DMS79 (cell line): ENCODE measurements at places on chromosomes 1 and 21.

GRCh38 chr1:207818971-207819451 is 67.2 kb downstream of the CD46 start:
- DNase-seq = no peak

GRCh38 chr1:6263716-6264115 is 2.8 kb upstream of the GPR153 start:
- DNase-seq = no peak

DNA sequence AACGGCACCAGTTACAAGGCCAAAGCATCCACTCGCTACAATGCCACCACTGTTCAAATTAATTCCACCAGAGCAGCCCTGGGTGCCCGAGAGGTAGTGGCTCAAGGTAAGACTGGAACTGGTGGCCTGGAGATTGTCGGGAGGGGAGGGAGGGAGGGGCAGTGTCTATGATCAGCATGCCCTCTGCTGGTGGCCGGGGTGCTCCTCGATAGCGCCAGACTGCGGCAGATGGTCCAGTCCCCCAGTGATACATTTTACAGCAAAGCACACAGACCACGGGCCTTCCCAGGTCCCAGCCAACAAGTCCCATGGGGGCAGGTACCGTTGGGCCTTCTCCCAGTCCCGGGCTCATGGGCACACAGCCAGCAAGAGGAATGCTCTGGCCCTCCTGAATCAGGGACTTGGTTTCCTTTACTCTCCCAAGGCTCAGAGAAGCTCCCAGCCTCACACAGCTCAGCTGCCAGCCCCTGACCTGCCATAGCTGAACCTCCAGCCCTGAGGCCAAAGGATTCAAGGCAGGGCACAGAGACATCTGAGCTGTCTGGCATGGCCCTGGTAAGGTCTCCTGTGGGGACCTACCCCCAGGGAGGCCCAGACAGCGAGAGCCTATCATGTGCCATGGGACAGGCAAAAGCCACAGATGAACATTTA is 15.3 kb downstream of the ACOT7 start:
- no peak for DNase-seq

DNA sequence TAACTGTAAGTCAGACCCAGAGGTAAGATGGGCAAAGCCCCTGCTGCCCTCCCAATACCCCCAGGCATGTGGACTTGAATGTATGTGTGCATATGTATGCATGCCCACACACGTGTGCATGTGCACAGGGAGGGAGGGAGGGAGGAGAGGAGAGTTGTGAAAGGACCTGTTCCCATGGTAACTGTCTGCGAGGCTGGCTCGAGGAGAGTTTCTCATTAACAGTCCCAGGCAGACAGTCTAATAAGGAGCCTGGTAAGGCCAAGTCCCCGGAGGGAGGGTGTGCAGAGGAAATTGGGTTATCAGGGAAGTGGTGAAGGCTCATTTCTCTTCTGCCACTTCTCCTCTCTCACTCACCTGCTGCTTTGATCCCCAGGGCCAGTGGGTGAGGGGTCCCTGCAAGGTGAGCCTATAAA is 74.9 kb downstream of the NFASC start:
- peak; percentile 31 for DNase-seq

- DNase-seq = no peak
Measured at GRCh38 chr21:37865156-37865555, 51.1 kb downstream of the KCNJ6 start.

DNA sequence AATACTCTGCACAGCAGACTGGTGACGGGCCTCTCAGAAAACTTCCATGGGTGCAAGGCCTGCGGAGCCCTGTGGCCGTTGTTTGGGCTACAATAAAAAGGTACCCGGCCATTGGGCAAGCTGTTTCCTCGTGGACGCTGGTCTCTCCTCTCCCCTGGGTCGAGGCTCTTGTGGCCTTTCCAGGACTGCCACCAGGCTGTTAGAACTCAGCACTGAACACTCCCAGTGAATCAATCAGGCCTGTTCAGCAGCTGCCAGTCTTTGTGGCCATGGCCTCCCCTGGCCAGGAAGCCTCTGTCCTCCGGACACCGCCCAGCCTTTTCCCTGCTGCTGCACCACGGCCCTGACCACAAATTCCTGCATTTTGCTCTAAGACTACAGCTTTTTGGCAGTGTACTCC is 33.0 kb upstream of the ACTRT2 start:
- DNase-seq = no peak

DNA sequence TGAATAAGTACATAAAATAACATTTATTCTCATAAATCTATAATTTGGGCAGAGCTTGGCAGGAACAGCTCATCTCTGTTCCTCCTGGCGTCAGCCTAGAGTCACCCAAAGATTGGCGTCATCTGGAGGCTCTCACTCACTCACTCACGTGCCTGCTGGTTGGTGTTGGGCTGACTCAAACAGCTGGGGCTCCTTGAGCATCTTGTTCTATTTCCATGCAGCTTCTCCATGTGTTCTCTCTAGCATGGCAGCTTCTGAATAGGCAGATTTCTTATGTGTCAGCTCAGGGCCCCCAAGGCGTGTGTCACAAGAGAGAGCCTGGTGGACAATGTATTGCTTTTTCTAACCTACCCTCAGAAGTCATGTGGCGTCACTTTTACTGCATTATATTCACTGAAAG is 70.6 kb upstream of the RAB3GAP2 start:
- no peak for DNase-seq

GRCh38 chr1:15531003-15531402 is 4.4 kb downstream of the DNAJC16 start:
- DNase-seq = no peak

DNA sequence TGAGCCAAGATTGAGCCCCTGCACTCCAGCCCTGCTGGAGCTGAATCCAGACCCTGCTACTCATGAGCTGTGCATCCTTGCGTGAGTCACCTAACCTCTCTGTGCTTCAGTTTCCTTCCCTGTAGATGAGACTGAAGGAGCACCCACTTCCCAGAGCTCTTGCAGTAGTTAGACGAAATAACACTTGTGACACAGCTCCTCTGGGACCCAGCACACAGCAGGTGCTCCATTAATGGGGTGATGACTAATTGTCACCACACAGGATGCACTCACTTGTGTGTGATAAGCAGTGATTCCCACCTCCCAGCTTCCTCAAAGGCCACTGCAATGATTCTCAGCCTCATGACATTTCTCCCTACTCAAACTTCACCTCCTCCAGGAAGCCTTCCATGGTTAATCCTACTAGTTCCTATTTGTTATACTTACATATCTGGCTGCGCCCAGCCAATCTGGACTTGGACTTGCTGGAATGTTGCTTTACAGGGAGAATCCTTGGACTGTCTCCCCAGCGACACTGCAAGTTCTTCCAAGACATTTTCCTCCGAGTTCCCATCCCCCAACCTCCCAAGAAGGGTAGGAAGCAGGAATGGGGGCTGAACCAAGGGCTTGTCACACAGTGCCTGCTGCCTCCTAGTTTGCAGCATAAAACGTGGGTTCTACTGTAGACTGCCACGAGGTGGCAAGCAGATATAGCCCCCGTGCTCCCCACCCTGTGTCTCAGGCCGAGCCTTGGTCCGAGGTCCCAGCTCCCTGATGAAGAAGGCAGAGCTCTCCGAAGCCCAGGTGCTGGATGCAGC is 17.2 kb downstream of the DRAXIN start:
- DNase-seq = no peak

- DNase-seq = no peak
Measured at GRCh38 chr21:38965241-38965640, 159.5 kb downstream of the ETS2 start.

DNA sequence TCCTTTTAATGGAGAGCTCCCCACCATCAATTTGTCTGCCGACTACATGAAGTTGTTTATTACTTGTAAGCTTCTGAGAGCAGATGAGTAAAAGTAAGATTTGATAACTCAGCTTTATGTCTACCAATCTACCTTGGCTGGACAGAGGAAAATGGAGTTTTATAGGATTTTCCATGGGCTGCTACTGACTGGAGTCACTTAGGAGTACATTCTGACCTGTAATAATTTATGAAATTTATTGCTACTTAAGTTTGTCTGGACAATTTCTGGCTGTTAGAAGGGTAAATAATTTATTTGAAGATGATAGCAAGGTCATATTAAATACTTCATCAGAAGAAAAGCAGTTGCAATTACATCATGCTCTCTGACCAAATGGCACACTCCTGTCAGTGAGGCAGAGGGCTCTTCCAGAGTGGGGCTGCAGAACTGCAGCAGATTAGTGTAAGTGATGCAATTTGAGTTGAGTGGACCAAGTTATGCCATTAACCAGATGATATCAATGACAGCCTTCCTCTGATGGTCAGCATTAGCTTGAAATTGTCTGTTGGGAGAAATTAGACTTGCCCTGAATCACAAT is 736.7 kb upstream of the PTBP2 start:
- no peak for DNase-seq

- DNase-seq = no peak
Measured at GRCh38 chr1:58908561-58909560, 125.0 kb upstream of the JUN start.

DNA sequence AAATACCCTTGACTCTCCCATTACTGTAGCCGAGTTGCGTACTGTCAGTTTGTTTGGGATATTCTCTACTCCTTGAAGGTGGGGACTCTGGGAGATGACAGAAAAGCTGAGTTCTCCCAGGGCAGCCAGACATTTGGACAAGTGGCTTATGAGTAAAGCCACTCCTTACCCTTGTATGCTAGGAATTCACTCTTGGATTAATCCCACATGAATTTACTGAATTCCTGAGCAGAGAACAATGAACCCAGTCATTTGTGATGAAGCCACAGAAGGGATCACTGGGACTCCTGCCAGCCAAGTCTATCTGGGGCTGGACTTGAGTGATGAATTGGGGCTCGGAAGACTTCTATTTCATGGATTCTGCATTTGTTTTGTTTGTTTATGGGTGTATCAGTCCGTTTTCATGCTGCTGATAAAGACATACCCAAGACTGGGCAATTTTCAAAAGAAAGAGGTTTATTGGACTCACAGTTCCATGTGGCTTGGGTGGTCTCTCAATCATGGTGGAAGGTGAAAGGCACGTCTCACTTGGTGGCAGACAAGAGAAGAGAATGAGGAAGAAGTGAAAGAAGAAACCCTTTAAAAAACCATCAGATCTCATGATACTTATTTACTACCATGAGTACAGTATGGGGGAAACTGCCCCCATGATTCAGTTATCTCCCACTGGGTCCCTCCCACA is 25.1 kb downstream of the C1orf116 start:
- no peak for DNase-seq

GRCh38 chr1:206112600-206113301 is 4.4 kb downstream of the AVPR1B start:
- no peak for DNase-seq

DNA sequence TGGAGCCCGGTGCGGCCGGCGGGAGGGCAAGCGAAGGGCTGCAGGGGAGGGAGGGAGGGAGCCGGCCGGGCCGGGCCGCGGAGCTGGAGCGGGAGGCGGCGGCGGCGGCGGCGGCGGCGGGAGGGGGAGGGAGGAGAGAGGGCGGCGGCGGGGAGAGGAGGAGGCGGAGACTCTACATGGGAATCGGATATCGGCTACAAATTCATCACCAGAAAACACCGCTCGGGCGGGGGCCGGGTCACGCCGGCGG is at the start of gene AKT3:
AKT3 (minus strand) TSS at position 42 of the 250 bp plus-strand sequence. CDS start 7,073 bp downstream, outside the sequence.
- no peak for DNase-seq

GRCh38 chr1:190193508-190194115 is 284.1 kb downstream of the BRINP3 start:
- DNase-seq = no peak

DNA sequence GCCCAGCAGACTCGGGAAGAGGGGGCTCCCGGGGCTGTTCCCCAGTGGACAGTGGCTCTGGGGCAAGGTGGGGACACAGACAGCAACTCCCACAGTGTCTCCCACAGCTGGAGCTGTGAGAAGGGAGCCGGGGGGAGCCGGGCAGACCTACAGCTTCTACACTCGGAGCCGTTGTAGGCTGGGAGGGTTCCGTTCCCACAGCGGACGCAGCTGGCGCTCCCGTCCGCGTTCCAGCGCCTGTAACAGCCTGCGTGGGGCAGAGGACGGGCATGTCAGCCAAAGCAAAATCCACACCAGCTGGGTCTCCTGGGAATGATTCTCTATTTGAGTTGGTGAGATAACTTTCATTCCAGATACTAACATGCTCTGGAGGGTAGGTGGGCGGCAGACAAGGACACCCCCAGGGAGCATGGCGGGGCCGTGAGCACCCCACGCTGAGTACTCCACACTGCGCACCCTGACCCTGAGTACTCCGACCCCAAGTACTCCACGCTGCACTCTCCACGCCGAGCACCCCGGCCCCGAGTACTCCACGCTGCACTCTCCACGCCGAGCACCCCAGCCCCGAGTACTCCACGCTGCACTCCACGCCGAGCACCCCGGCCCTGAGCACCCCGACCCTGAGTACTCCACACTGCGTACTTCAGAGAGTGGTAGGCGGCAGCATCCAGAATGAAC is 13.4 kb upstream of the RNF223 start:
- no peak for DNase-seq

GRCh38 chr21:29453511-29453910 is 154.8 kb downstream of the BACH1 start:
- DNase-seq = no peak

DNA sequence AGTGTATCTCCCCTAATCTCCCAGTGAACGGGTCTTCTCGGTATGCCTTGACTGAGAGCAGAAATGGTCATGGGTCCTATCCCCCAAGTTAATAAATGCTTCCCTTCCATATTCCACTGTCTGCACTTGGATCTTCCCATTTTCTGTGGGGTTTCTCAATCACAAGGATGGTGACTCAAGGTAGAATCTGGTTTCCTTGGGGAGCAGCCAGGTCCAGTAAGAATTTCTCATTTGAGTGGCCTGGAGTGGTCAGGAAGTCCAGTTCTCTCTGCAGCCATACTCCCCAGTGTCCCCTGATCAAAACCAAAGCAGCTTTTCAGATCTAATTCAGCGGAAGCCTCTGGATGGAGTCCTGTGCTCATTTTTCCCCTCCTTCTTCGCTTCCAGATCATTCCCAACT is 14.8 kb upstream of the SLC27A3 start:
- DNase-seq = no peak

DNA sequence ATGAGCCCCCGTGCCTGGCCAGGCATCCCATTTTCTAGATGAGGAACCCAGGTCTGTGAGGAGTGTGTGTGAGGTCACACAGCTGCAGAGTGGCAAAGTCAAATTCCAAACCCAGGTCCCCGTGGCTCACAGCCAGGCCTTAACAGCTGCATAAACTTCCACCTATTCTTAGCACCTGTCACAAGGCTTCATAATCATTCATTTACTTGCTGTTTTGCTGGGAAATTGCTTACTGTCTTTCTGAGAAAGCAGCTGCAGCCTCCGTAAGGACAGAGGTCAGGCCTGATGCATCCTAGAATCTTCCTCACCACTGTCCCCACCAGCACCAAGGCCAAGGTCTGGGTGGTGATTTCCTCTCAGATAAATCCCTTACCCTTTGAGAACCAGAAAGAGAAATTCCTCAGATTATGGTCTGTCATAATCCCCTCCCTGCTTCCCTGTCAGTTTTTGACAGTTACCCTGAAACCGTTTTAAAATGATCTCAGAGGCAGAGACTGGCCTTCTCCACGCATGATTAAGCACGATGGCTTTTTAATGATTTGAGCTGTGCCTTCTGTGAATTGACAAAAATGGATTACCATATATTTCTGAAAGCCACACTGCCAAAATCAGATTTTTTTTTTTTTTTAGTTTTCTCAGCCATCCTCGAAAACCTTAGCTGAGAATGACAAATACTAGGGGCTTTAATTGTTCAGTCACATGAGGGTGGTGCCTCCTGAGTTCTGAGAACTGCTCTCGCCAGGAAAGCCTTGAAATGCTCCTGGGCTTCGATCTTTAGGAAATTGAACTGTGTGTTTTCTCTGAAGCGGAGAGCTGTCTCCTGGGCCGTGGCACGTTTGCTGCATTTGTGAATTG is 70.0 kb upstream of the SELENON start:
- DNase-seq = no peak
